Spinal cord (tissue), 10 donors: ENCODE measurements at places on chromosomes 11 and 22. TPM values are rescaled to one million over a fixed set of nuclear protein-coding genes. Genes with fewer than 3 reads are reported as not detected.

- no peak for DNase-seq
- H3K27me3 ChIP-seq, result no peaks in the 10 kb centered on the region
- no peaks in the 10 kb centered on the region for H3K36me3 ChIP-seq
- H3K27ac ChIP-seq, result no peak overlapping the region
Observed at GRCh38 chr22:47779474-47779873, 1017.0 kb downstream of the TBC1D22A start.

GRCh38 chr11:9982796-9983579, 311.0 kb downstream of the SBF2 start:
- H3K27me3 ChIP-seq, result no peaks in the 10 kb centered on the region
- no peak overlapping the region for H3K4me3 ChIP-seq
- H3K27ac ChIP-seq, result no peak overlapping the region

GRCh38 chr11:110928391-110928790, 216.2 kb upstream of the ARHGAP20 start:
- no peak overlapping the region for H3K27ac ChIP-seq
- no peaks in the 10 kb centered on the region for H3K4me1 ChIP-seq
- no peaks in the 10 kb centered on the region for H3K27me3 ChIP-seq
- DNase-seq, result peak; percentile 72

DNA sequence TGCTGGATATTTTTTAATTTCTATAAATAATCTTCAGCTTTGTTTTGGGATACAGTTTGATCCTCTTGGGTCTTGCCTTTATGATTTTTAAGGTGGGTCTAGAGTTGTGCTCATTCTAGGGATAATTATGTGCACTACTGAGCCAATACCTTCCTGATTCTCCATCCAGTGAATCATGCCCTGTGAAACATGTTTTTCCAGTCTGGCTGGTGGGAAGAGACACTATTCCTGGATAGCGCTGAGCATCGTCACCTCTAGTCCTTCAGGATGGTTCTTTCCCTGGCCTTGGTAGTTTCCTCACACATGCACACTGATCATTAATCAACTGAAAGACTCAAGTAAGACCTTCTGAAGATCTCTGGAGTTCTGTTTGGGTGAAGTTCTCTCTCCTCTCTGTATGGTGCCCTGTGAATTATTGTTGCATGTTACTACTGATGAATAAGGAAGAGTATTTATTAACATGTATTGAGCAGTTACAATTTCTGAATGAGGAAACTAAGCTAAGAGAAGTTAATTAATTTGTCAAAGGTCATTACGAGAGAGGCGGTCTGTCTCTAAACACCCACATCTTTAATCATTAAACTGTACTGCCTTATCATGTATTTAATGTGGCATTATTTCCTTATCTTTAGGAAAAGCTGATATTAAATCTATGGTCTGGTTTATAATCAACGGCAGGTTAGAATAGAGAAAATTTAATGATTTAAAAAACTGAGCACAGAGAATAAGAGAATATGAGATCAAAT, 39.1 kb upstream of the LIPT2 start:
- no peak overlapping the region for H3K27ac ChIP-seq
- H3K36me3 ChIP-seq, result no peaks in the 10 kb centered on the region
- H3K27me3 ChIP-seq, result no peaks in the 10 kb centered on the region
- no peaks in the 10 kb centered on the region for H3K4me1 ChIP-seq

DNA sequence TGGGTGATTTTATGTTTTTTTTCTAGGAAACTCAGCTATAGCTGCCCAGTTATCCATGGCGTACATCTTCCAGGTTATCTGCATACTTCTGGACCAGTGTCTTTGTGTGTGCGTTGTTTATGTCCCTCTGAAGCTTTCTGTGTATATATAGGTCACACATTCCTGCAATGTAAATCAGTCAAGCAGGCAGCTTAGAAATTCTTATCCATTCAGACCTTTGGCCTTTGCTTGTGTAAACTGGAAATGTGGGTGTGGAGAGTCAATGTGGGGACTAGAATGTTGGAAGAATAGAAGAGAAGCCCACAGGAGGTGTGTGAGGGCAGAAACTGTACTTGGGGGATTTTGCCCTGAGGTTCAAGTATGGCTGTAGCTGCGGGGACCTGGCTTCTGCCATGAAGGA, 51.7 kb downstream of the BARX2 start:
- H3K27me3 ChIP-seq, result no peaks in the 10 kb centered on the region
- H3K4me1 ChIP-seq, result no peaks in the 10 kb centered on the region
- no peak overlapping the region for H3K4me3 ChIP-seq

GRCh38 chr11:119374632-119375336, 6.7 kb downstream of the USP2 start:
- H3K27ac ChIP-seq, result peak overlapping the region; percentile 99
- DNase-seq, result no peak
- H3K4me3 ChIP-seq, result peak overlapping the region; percentile 43

DNA sequence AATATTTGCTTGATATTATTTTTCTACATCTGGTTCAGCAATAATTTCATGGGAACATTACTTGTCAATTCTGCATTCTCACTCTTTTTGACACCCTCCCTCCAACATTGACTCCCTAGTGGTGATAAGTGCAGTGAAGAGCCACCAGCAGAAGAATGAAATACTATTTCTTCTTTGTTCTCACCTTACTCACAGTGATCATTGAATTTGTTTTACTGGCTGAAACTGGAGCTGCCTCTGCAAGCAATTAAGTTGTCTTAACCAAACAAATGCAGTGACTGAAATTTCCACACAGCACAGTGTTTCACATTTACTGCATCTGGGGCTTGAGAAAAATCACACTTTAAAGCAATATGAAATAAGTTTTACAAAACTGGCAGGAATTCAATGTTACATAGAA, 189.8 kb downstream of the JRKL start:
- no peaks in the 10 kb centered on the region for H3K4me1 ChIP-seq
- DNase-seq, result peak; percentile 15
- H3K27me3 ChIP-seq, result no peaks in the 10 kb centered on the region

DNA sequence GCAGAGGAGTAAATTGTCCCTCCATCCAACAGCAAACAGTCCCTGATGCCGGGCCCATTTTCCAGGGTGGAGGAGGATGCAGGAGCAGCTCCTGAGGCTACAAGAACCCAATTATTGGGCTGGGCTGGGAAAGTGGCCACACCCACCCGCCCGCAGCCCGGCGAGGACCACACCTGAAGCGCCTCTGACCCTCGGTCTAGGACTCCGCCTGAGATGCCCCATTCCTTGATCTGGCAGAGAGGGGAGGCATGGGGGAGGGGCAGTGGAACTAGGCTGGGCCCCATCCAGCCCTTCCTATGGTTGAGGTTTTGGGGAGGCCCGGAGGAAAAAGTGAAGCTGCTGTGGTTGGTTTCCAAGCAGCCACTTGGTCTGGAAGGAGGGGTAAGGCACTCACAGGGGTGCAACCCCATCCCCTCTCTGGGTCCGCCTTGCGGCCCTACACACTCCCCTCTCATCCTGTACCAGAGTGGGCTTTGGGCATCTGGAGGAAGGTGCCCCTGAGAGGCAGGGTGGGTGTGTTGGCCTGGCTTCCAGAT, 2.4 kb upstream of the LGALS1 start:
- no peak overlapping the region for H3K4me3 ChIP-seq
- peaks cover 36% of the 10 kb centered on the region for H3K4me1 ChIP-seq
- H3K27me3 ChIP-seq, result peaks cover 2% of the 10 kb centered on the region
- no peak for DNase-seq

GRCh38 chr11:76796511-76797198, 13.5 kb downstream of the TSKU start:
- H3K4me3 ChIP-seq, result no peak overlapping the region
- H3K27ac ChIP-seq, result no peak overlapping the region
- DNase-seq, result no peak
- peaks cover 28% of the 10 kb centered on the region for H3K4me1 ChIP-seq

- DNase-seq, result no peak
- H3K36me3 ChIP-seq, result no peaks in the 10 kb centered on the region
- no peak overlapping the region for H3K27ac ChIP-seq
- H3K4me3 ChIP-seq, result no peak overlapping the region
Observed at GRCh38 chr11:74506823-74507222, 13.3 kb upstream of the LIPT2 start.

GRCh38 chr11:70490208-70490607, 91.9 kb downstream of the CTTN start:
- H3K27me3 ChIP-seq, result no peaks in the 10 kb centered on the region
- H3K27ac ChIP-seq, result no peak overlapping the region
- no peak for DNase-seq
- H3K4me1 ChIP-seq, result no peaks in the 10 kb centered on the region
- no peak overlapping the region for H3K4me3 ChIP-seq
- peaks cover 71% of the 10 kb centered on the region for H3K36me3 ChIP-seq

DNA sequence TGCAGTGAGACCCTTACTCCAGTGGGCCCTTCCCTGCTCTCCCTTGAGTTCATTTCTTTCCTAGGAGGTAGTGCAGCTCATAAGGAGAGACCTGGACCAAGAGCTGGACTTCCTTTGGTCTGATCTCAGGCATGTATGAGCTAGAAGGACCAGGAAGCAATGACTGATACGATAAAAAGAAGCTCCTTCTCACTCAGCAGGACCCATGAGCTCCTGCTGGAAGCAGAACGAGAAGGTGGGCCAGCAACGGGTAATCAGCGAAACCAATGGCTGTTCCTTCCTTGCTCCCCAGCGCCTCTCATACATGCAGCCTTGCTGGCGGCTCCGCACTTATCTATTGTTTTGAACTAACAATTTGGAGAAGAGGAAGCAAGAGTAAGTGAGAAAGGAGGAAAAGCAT, 56.8 kb downstream of the RPUSD4 start:
- no peak overlapping the region for H3K4me3 ChIP-seq
- peaks cover 42% of the 10 kb centered on the region for H3K27me3 ChIP-seq
- peaks cover 2% of the 10 kb centered on the region for H3K36me3 ChIP-seq
- DNase-seq, result no peak

- H3K4me3 ChIP-seq, result no peak within 1 kb of the TSS
- H3K4me1 ChIP-seq, result peaks cover 59% of the 10 kb centered on the region
- H3K27me3 ChIP-seq, result peaks cover 50% of the 10 kb centered on the region
- H3K36me3 ChIP-seq, result peaks cover 19% of the 10 kb centered on the region
- H3K27ac ChIP-seq, result no peak within 1 kb of the TSS
Observed at GRCh38 chr22:29315286-29316140, at the start of gene RASL10A. Gene RASL10A (minus strand): TSS chr22:29315697. CDS start chr22:29315246, 451 bp downstream.

DNA sequence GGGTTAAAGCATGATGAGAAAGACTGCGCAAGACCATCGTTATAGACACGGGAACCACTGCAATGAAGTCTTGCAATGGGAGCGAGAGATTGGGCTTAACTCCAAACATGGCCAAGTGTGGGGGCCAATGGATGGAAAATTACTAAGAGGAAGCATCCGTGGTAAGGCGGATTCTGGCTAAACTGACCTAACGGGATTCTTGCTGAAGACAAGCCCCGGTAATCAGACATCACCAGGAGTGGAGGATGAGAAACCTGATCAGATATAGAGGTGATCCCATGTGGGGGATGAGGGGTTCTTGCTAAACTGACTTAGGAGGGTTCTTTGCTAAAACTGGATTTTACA, 5.8 kb upstream of the SYNGR1 start:
- H3K4me1 ChIP-seq, result peaks cover 3% of the 10 kb centered on the region
- H3K4me3 ChIP-seq, result no peak overlapping the region
- no peaks in the 10 kb centered on the region for H3K27me3 ChIP-seq
- H3K27ac ChIP-seq, result no peak overlapping the region

DNA sequence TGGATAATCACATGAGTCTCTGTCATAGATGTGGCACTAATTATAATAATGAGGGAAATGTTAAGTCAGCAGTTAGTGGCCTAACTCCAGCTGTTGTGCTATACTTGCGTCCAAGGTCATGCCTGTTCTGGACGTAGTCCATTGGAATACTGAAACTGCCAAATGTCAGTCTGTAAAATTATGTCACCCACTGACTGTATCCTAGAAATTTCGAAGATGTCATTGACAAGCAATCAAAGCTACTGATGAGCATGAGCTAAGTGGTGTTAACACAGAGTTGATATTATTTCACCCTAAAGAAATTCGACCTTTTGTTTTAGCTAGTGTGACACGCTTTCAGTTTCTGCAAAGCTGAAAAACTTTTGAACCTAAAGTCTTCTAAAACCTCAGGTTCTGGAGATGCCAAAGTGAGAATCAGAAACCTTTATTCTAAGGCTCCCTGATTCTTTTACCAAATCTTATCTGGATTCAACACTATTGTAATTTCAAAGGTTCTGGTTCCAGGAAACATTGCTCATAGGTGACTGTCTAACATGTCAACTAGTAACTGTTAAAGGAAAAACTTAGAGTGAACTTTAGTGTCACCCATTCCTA, 14.9 kb upstream of the ME3 start:
- H3K27me3 ChIP-seq, result no peaks in the 10 kb centered on the region
- no peak for DNase-seq
- no peak overlapping the region for H3K4me3 ChIP-seq
- H3K4me1 ChIP-seq, result peaks cover 3% of the 10 kb centered on the region
- H3K36me3 ChIP-seq, result no peaks in the 10 kb centered on the region

GRCh38 chr22:21025763-21026755, 6.3 kb downstream of the SLC7A4 start:
- H3K4me1 ChIP-seq, result peaks cover 39% of the 10 kb centered on the region
- DNase-seq, result no peak
- H3K4me3 ChIP-seq, result no peak overlapping the region
- peaks cover 39% of the 10 kb centered on the region for H3K36me3 ChIP-seq
- no peak overlapping the region for H3K27ac ChIP-seq

DNA sequence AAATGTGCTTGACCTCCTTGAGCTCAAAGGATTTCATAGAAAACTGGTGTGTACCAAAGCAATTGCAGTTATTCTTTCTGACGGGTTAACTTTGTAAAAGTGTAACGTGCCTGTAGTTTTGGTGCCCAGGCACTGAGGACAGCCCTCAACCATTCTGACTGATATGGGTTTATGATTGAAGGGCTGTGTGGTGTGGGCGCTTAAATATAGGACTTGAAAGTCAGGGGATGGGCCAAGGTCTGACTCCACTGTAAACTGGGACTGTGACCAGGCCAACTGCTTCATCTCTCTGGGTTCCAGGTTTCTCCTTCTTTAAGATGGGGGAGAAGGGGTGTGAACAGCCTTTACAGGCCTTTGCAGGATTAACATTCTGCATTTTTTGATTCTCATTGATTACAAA, 191.1 kb upstream of the ARHGAP20 start:
- H3K27me3 ChIP-seq, result no peaks in the 10 kb centered on the region
- DNase-seq, result no peak
- H3K27ac ChIP-seq, result no peak overlapping the region
- no peak overlapping the region for H3K4me3 ChIP-seq
- peaks cover under 1% of the 10 kb centered on the region for H3K4me1 ChIP-seq

- H3K27me3 ChIP-seq, result no peaks in the 10 kb centered on the region
- H3K4me3 ChIP-seq, result no peak overlapping the region
- no peak overlapping the region for H3K27ac ChIP-seq
- no peaks in the 10 kb centered on the region for H3K36me3 ChIP-seq
- H3K4me1 ChIP-seq, result no peaks in the 10 kb centered on the region
Observed at GRCh38 chr11:111357150-111358037, 21.7 kb downstream of the POU2AF1 start.

GRCh38 chr22:26768156-26768515, 110.7 kb downstream of the MIAT start:
- H3K27ac ChIP-seq, result no peak overlapping the region
- peaks cover 2% of the 10 kb centered on the region for H3K27me3 ChIP-seq
- H3K4me1 ChIP-seq, result peaks cover 7% of the 10 kb centered on the region
- no peak for DNase-seq
- no peaks in the 10 kb centered on the region for H3K36me3 ChIP-seq

Gene GRM5
- total RNA-seq, result 104 TPM

Gene HIC2
- 5.7 TPM for total RNA-seq

Gene BRMS1
- 11.3 TPM for total RNA-seq

Gene ANKK1
- total RNA-seq, result 0.20 TPM

Gene ROM1
- 11.9 TPM for total RNA-seq

Gene MS4A2
- total RNA-seq, result 0.39 TPM

Gene DEUP1
- 0.66 TPM for total RNA-seq

Gene ARHGAP1
- total RNA-seq, result 26.2 TPM

Gene KIRREL3
- 10.0 TPM for total RNA-seq

Gene ARHGAP20
- total RNA-seq, result 28.5 TPM

Gene MMP27
- total RNA-seq, result not detected

Gene MMP12
- total RNA-seq, result not detected
